Stimulated activated CD4-positive, alpha-beta T cell treated with anti-CD3 and anti-CD28 coated beads, Interleukin-1b, Interleukin-23, amount 100 ng/mL, for 1 hour (primary cell): ENCODE measurements at places on chromosomes 3 and 15.

GRCh38 chr3:46907271-46907670, 29.8 kb downstream of the PTH1R start:
- no peak for DNase-seq

DNA sequence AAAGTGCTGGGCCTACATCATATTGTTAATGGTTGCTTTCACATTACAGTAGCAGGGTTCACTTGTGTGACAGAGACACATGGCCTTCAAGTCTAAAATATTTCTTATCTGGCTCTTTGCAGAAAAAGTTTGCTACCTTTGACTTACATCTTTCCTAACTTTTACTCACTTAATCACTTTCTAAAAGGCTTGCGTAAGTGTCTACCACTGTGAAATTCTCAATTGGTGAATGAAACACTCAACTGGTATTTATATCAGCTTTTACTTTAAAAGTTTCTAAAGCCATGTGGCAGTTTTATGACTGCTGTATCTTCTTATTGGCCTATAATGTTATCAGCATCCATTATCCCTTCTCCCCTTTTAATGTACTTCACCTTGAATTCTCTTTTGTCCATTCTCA, 554.5 kb downstream of the ZIC1 start:
- DNase-seq, result no peak

DNA sequence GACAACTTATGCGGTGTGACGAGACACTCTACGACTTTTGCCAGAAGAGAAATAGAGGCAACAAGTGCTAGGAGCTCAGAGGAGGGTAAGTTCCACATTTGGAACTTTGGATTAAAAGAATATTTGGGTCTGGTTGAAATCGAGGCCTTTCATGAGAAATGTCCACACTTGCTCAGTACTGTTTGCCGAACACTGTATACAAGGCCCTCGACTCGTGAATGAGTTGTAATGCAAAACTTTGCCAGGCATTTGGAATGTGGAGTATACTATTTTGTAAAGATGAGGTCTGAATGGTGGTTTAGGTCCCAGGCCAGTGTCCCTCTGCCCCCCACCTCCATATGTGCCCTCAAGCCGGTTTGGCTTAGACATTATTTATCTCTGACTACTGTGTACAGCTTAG, 73.9 kb downstream of the IGF1R start:
- DNase-seq, result no peak

DNA sequence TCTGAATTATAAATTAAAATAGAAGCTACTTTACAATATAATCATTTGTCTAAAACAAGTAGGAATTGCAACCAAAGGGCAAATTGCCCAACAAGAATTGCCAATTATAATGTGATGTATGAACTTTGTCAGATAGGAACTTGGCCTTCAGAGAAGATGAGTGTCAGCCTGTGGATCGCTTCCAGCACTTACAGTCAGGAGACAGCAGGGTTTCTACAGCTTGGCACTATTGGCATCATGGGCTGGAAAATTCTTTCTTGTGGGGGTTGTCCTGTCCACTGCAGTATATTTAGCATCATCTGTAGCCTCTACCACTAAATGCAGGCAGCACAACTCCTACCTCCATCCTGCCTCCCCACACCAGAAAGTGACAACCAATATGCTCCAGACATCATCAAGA, 48.1 kb upstream of the CRBN start:
- no peak for DNase-seq

DNA sequence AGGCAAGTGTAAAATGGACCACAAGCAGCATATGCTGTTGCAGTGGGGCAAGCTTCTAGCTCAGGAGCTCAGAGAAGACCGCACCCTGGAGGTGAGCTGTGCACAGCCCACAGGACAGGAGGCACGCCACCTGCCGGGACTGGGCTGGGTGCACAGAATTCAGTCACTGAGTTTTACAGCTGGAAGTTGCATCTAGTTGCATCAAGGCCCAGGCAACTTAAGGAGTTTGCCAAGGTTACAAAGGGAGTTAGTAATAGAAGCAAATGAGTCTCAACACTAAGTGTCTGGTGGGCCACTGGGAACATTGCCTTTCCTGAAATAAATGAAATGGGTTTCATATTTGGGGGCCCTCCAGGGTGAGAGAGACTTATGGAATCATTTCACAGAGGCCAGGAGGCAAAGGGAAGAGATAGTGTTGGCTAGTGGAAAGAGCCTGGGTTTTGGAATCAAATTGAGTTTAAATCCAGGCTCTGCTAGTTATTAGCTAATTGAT, 36.0 kb upstream of the TIMP4 start:
- no peak for DNase-seq

DNA sequence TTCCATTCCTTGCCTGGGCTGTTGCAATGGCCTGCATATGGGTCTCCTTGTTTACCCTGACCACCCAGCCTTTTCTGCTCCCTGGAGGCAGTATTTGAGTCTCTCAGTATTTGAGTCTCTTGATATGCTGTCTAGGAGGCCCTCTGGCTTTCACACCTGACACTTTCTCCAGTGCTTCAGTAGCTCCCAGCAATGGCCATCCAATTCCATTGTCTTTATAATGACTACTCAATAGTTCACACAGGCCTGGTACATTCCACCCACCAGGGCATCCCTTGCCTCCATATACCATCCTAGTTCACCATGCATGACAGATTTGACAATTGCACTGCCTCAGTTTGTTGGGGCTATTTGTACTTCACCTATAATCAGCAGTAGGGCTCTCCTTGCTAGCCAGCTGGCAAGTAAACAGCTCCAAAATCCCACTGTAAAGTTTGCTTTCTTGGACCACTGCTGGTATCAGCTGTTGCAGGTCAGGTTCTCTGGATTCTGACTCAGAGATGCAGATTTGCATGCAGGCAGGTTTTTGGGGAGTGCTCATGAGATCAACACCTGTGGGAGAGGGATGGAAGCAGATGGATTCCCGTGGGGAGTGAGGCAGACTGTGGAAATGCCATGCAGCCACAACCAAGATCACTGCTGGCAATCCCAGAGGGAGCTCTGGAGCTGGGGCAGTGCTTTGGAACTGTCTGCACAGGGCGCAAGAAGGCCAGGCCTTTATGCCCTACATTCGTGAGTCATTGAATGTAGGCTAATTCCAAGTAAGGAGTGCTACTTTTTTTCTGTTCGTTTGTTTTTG, 19.1 kb upstream of the XIRP1 start:
- DNase-seq, result no peak

DNA sequence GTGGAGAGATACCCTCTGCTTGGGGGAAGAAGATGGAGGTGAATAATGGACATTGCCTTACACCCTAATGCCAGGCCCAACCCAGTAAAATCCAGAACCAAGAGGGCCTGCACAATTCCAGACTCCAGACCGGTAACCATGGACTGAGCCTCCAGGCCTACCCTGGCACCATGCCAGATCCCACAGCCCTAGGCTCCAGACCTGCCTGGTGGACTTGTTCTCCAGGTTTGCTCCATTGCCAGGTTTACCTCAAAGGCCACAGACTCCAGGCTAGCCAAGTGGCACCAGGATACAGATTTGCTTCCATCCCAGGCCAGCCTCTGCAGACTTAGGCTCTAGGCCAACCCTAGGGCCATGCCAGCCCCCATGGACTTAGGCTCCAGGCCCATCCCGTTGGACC, 14.0 kb downstream of the PLCH1 start:
- DNase-seq, result no peak

GRCh38 chr15:79853492-79854328, 43.1 kb downstream of the MTHFS start:
- DNase-seq, result no peak

GRCh38 chr15:36407647-36408046, 171.8 kb upstream of the CDIN1 start:
- no peak for DNase-seq

DNA sequence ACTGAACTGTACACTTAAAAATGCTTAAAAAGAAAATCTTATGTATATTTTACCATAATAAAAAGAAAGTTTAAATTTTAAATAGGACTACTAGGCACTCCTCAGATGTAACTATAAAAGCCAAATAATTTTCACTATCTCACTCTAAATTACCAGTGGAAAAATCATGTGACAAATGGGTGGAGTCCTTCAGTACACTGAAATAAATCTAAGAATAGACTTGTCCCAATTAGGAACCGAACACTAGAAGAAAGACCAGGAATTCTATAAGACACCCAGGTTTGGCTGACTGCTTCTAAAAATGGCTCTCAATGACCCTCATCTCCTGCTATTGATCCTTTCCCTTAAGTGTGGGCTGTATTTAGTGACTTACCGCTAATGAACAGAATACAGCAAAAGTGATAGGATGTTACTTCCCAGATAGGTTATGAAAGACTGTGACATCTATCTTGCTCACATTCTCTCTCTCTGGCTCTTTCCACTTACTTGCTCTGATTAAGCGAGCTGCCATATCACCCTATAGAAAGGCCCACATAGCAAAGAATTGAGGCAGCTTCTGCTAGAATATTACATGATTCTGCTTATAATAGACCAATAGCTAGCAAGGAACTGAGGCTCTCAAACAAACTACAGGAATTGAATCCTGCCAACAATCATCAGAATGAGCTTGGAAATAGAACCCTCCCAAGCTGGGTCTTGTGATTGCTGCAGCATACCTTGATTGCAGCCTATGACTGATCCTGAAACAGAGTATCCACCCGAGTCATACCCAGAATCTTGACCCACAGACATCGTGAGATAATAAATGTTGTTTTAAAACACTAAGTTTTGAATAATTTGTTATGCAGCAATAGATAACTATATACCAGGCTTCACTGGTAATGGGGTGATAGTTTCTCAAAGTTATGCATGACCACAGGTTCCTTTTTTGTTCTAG, 16.9 kb downstream of the TTBK2 start:
- no peak for DNase-seq

DNA sequence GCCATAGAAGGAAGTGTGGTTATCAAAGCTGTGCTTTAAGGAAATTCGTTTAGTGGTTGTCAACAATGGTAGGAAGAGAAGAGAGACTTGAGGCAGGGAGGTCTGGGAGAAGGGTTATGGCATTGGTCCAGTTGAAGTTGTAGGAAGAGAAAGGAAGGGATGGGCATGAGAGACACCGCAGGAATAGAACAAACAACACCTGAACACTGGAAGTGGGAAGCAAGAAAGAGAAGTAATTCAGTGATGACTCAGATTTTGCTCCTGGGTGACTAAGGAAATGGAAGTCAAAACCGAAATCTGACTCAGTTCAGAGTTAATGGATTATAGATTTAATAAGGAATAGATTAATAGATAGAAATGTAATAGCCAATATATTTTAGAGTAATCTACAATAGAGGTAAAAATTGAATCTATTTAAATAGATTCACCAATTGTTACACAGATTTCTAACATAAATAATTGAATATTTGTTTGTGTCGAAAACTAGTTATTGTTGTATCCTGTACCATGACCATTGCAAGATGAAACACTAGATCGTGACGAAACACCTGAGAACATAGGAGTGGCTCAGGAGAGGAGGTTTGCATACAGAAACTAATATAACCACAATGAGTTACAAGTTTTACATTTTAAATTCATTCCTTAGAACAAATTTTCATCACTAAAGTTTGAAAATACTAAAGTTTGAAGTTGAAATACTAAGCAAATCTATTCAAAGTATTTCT, 36.0 kb downstream of the THBS1 start:
- no peak for DNase-seq

DNA sequence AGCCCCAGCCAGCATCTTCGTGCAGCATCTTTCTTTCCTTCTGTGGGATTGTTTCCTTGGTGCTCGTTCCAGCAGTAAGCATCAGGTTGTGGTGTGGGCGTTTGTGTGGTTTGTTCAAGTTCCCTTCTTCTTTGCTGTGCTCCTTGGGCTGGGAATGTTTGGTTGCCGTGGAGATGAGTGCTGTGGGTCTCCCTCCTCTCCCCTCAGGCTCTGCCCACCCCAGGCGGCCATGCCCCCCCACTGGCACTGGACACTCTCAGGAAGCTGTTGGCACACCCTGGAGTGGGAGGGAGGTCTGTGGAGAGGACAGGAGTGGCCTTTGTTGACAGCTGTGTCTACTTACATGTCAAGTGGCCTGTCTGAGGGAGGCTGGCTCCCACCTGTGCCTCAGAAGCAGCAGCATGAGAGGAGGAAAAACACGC, 46.5 kb upstream of the SACM1L start:
- no peak for DNase-seq

GRCh38 chr3:49466085-49466484, 4.0 kb upstream of the DAG1 start:
- DNase-seq, result no peak

- DNase-seq, result no peak
Observed at GRCh38 chr3:10804183-10804648, 11.8 kb upstream of the SLC6A11 start.

DNA sequence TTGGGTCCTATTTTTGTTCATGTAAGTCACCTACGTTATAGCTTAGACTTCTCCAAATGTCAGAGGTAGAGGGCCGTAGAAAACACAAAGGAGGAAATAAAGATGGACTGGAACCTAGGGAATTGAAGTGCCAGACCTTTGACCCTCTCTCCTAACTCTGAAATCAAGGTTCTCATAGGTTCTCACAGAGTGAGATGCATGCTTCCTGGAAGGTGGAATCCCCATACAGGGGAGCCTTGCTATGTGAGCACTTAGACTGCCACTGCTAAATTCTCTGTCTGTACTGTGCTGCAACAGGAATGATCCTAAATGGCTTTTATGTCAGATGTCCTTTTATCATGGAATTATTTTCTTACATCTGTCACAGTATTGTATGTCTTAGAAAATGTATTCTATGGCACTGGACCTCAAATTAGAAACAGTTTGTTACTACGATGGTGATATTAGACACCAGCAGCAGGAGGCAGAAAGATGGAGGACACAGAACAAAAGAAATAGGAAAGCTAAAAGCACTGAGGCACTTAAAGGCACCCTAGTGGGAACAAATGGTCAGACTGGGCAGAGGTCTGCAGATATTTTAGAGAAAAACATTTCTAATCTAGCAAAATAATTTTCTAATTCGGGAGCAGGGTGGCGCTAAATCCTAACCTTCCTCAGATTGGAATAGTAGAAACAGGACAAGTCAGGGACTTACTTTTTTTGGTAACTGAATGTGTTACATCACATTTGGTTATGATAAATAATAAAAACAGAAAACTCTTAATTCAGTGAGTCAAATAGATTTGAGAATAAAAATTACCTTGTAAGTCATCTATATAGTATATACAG, 60.2 kb upstream of the CDAN1 start:
- DNase-seq, result no peak

DNA sequence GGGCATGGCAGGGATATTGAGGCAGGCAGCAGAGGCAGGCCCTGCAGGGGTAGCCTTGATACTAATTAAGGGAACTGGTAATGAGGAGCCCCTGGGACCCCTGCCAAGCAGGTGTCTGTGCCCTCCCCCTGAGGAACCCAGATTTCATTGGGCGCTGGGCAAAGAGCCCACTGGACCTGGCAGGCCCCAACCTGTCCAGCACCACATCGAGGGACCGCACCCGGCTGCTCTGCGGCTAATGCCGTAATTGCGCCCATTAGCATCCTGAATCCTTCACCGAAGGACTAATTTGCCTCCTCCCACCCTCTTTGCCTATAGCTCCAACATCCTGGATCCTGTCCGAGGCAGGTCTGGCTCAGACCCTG, 13.7 kb upstream of the SEMA3B start:
- no peak for DNase-seq

GRCh38 chr3:355622-356021, 159.1 kb downstream of the CHL1 start:
- DNase-seq, result no peak

- no peak for DNase-seq
Observed at GRCh38 chr15:35306361-35306981, 221.4 kb upstream of the NANOGP8 start.
